MG63 (cell line): ENCODE measurements at places on chromosomes 1 and 21. TPM values are rescaled to one million over a fixed set of nuclear protein-coding genes. Genes with fewer than 3 reads are reported as not detected.

ERI3 gene
- total RNA-seq: 89.7 and 147 TPM in 2 replicates

ACTN2 gene
- total RNA-seq: 0.07 TPM in 1 of 2 replicates, not detected in the other

NFIA gene
- not detected in 2 replicates for total RNA-seq

SH2D1B gene
- total RNA-seq: not detected in 2 replicates

DNA sequence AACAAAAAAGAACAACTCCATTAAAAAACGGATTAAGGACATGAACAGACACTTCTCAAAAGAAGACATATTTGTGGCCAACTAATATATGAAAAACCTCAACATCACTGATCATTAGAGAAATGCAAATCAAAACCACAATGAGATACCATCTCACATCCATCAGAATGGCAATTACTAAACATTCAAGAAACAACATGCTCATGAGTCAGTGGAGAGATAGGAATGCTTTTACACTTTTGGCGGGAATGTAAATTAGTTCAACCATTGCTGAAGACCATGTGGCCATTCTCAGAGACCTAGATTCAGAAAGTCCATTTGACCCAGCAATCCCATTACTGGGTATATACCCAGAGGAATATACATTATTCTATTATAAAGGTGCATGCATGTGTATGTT, 1442.6 kb upstream of the B3GALT2 start:
- DNase-seq: no peak

GRCh38 chr1:85328713-85329397, 52.4 kb upstream of the BCL10 start:
- peak; percentile 91 for DNase-seq

DNA sequence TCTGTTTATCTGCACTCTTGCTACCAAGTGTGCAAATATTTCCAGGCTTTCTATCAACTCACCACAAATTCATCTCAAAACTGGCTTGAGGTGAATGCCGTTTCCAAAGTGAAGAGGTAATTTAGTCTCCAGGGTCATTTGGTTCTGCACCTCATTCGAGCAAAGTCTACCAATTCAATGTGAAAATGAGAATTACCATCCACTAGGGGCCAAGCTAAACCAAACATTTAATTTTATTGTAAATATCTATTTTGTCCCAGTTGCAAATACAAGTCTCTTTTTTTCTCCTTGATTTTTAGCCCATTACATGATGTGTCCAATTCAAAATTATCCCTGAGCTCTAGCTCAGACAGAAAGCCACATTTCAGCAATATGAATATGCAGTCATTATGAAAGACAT, 152.3 kb upstream of the PTBP2 start:
- DNase-seq: no peak

DNA sequence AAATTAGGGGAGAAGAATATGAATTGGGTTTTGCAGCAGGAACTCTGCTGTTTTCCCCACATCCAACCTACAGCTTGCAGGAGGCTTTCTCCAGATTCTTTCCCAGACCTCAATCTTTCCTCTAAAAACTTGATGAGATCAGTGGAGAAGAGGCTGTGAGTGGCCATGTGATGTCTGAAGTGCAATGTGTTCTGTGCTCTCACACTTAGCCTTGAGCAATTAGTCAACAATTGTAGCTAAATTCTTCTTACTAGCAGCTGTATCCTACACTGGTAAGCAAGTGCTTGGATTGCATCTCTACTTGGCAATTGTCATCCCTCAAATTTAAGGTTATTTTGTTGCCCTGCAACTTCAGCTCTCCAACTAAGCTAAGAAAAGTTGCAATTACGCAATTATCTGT, 807.3 kb upstream of the RGS18 start:
- DNase-seq: no peak
